Fibroblast of skin of right biceps (primary cell): ENCODE measurements at places on chromosomes 2 and 18.

- DNase-seq = no peak
These were observed 420 bp downstream of the PIGN start for GRCh38 chr18:62186499-62186773.

DNA sequence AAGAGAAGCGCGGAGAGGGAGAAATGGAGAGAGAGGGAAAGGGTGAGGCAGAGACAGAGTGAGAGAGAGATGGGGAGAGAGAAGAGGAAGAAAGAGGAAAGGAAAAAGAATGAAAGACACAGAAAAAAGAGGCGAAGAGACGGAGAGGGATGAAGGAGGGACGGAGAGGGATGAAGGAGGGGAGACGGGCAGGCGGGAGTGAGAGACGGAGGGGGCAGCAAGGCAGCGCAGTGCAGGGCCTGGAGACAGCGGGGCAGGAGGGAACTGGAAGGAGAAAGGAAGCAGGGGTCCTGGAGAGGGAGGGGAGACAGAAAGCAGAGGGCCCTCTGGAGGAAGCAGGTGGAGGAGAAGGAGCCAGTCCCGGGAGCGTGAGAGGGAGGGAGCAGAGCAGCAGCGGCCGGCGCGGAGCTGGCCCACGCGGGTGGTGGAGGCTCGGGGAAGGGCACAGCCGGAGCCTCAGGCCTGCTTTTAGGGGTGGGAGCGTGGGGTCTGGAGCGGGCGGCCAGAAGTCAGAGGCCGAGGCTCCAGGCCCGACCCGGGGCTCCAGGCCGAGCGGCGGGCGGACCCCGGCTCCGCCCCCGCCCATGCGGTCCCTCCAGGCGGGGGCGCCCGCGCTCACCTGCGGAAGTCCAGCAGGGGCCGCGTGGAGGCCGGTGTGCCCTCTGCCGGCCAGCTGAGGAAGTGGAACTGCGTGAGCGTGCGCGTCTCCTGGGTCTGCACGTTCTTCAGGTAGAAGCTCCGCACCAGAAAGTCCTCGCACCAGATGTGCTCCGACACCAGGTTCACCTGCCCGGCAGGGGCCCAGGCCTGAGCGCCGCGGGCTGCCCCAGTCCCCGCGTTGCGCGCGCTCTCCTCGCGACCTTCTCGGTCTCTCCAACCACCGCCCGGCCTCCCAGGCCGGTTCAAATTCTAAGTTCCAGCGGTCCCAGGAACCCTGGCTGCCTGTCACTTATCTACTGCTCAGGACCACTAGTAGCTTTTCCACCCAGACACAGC lies 14.5 kb downstream of the PTPRN start:
- peak; percentile 73 for DNase-seq

DNA sequence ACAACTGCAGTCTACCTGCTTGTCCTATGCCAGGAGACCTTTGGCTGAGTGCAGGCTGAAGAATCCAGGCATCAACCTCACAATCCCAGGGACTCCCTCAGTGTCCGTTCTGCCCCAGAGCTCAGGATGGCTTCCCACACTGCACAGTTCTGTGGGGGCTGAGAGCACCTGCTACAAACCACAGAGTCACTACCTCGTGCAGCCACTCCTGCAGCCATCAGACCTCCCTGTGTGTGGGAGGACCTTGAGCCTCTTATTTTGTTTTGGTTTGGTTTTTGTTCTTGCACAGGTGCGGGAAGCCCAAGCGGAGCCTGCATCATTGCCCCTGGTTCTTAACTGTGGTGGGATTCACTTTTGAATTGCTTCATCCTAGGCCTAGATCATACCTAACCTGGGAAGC lies 31.0 kb downstream of the NAT8 start:
- no peak for DNase-seq

GRCh38 chr2:210818473-210818872 lies 262.1 kb downstream of the CPS1 start:
- DNase-seq = no peak

DNA sequence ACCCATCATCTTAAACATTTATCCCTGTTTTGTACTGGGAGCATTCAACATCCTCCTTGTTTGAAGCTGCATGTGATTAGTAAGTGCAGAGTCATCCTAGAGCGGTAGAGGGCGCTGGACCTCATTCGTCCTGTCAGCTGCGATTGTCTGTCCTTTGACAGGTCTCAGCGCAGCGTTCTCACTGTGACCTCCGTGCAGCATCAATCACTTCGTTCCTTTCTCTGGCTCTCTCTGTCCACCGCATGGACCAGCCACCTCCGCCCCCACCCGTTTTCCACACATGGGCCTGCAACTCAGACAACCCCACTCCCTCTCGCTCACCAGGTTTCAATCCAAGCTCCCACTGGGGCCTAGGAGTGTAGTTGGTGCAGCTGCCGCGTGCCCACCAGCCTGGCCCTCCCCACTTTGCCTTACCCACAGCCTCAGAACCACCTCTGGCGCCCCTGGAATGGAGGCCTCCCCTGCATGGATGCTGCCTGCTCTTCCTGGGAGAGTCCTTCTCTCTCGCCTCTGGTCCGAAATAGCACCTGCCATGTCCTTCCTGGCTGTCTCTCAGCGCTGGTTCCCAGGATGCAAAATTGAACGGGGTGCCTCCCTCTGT lies 90.5 kb downstream of the NDUFA10 start:
- DNase-seq = peak; percentile 31

DNA sequence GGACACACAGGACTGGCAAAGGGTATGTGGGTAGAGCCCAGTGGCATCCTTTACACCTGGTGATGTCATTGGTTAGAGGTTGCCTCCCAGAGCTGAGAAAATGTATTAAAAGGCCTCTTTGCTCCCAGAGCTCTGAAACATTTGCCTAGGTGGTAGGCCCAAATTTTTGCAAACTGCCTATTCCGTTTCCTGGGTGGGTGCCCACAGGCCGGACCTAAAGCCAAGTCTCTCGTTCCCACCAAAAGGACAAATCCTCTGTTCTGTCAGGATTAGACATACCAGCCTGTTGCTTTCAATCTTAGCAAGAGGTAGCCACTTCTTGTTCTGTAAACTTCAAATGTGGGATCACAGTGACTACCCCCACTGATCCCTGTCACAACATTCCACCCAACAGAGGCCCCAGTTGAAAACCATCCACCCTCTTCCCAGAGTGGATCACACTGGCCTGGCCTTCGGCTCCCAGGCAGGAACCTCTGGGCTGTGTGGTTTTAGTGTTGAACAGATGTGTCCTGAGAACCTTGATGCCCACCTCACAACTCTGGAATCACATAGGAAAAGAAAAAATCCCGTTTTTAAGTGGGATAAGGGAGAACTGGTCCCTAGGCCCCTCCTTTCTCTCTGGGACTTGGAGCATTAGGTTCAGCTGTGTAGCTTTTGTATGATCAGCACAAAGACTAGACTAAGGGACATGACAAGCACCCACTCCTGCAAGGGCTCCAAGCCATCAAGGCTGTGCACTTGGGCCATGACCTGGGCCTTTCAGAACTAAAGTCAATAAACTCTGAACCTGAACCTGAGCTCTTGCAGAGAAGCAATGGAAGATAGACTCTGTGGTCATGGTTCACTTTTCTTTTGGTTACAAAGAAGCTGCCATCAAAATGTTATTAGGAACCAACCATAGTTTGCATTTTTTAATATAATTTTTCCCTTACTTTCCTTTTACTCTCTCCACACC lies 211.3 kb downstream of the CYP26B1 start:
- no peak for DNase-seq

DNA sequence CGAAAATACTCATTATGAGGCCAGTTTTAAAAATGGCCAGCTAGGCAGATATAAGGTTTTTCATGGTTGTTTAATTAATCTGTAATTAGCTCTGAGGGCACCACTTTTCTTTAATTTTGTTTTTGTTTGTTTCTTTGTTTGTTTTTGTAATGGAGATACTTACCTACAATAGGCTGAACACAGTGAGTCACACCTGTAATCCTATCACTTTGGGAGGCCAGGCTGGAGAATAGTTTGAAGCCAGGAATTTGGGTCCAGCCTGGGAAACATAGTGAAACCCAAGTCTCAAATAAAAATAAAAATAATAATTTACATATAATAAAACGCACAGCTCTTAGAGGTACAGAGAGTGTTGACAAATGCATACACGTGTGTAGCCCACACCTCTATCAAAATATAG lies 56.8 kb upstream of the MSH2 start:
- no peak for DNase-seq

DNA sequence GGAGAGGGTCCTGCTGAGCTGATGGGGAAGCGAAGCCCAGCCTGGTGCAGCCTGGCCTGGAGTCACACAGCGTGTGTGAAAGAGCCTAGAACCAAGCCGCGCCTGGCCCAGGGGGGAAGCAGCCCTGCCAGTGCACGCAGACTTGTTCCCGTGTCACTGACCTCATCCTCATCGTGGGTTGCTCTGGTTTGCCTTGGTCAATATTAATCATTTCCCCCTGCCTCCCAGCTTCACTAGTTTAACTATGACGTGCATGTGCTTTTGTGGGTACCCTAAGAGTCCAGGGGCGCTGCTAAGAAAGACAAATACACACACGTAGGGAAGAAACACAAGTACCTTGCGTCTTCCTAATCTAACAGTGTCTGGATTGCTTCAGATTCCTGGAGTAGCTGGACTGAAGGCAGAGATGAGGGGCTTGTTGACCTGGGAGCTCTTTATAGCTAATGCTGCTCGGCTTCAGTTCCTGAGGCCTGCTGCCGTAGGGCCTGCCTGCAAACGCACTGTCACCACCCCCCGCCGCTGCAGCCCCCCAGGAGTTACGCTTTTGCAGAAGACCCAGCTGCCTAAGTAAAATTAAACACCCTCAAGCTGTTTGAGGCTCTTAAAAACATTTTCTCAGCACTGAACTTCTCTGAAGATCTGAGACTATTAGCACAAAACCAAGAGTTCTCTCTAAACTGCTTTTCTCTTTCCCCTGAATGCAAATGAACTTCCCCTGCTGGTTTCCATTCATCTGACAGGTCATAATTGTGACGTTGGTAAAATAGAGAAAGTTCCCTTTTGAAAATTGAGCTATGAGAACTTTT lies 159.2 kb downstream of the FAM210A start:
- no peak for DNase-seq

DNA sequence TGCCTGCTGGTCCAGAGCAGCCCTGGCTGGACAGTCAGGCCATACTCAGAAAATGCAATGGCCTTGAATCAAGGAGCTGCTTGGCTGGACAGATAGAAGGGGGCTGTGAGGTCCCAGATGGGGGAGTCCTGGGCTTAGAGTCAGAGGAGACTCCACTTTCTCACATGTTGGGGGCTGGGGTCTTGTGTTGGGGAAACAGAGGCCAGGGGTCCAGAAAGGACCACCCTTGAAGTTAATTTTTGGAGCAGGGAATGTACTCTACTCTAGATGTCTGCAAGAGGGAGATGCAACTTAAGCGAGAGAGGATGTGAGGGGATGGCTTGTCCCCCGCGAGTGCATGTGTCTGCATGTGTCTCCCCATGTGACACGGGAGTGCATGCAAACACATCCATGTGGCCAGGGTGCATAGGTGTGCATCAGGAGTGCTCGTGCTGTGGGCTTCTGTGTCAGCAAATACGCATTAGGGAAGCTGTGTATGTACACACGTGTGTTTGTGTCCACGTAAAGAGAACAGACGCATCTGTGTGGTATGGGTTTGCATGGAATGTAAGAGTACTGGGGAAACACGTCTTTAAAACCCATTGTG lies 303.2 kb downstream of the MYCN start:
- no peak for DNase-seq

DNA sequence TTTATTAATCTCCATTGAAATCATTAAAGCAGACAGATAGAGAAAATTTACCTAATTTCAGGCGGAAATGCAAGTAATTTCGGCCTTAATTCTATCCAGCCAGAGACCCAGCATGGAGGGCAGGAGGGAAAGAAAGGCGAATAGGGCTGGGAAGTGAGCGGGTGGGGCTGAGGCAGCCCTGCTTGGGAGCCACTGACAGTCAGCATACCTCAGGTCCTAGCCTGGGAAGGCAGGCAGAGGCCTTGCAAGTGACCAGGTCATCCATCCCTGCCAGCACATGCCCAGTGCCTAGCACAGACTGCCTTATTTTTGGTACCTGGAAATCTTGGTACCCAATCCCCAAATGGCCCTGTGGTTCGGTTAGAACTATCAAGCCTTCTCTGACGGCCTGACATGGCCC lies 1.5 kb downstream of the GDF7 start:
- DNase-seq = no peak

GRCh38 chr18:6917072-6917471 lies 187.6 kb downstream of the ARHGAP28 start:
- peak; percentile 17 for DNase-seq

GRCh38 chr18:32930695-32931301 lies 158.0 kb upstream of the KLHL14 start:
- peak; percentile 51 for DNase-seq

- DNase-seq = no peak
These were observed 1.4 kb downstream of the CEP76 start for GRCh38 chr18:12701161-12701560.

GRCh38 chr18:79914614-79915160 lies 36.8 kb downstream of the SLC66A2 start:
- no peak for DNase-seq

DNA sequence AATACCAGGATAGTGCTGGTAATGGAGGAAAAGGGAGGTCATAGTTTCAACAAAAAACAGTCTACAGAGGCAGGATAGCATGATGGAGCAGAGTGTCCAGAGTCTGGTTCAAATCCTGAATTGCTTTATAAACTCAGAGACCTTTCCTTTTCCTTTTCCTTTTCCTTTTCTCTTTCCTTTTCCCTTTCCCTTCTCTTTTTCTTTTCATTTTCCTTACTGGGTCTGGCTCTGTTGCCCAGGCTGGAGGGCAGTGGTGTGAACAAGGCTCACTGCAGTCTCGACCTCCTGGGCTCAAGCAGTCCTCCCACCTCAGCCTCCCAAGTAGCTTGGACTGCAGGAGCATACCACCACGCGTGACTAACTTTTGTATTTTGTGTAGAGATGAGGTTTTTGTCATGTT lies 31.7 kb downstream of the GIGYF2 start:
- no peak for DNase-seq

DNA sequence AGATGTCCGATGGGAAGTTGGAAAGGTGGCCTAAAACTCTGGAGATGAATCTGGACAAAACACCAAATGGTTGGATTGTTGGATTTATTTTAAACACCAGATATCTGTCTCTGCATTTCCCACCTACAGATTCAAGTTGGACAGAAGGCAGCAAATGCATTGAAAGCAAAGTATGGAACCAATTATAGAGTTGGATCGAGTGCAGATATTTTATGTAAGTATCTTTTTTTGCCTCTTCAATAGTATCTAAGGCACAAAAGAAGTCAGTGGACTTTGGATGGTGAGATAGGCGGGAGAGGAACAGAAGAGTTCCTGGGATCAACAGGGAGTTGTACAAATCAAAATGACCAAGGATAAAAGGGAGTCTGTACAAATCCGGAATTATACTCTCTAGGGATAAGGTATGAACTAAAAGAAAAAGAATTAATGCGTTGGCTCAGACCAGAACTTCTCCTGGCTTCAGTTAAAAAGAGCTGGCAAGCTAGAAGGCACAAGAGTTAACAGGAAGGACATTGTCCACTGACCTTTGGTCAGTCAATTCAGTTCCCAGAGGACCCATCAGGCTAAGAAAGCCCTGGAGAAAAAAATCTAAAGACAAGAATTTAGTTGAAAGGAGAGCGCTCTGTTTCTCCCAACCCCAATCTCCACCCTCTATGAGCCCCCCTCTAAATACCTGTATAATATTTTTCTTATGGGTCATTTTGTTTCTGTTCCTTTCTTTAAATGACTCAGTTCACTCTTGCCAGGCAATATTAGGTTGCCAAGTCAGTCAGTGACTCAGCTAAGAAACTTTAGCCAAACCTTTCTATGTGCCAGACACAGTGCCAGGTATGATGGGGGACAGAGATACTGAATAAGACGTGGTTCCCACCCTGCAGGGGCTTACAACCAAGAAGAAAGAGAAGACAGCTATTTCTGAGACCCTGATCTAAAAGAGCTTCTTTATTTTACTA lies 29.1 kb downstream of the CPO start:
- DNase-seq = peak; percentile 39

GRCh38 chr2:121036226-121036692 lies 248.7 kb downstream of the TFCP2L1 start:
- DNase-seq = no peak

GRCh38 chr2:133374781-133375180 lies 193.5 kb downstream of the NCKAP5 start:
- no peak for DNase-seq
